Lower lobe of right lung (tissue), 2 donors: ENCODE measurements at places on chromosomes 3 and 15. TPM values are rescaled to one million over a fixed set of nuclear protein-coding genes. Genes with fewer than 3 reads are reported as not detected.

DNA sequence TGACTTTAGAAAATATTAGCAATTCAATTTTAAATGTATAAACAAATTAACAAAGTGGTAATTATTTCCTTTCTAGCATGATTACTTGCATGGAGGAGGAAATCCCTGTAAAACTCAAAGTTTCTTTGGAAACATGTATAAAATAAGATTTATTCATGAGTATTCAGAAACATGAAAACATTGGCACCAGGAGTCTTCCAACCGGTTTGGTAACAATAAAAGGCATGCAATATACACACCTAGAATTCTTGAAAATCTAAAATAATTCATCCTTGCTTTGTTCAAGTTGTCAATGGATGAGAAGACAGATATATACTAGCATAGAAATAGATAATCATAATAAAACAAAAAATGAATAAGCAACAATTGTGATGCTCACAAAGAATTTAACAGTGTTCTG, 76.4 kb downstream of the ZPLD1 start:
- no peak overlapping the region for H3K27ac ChIP-seq
- no peak overlapping the region for H3K4me3 ChIP-seq
- H3K36me3 ChIP-seq, result no peaks in the 10 kb centered on the region
- no peaks in the 10 kb centered on the region for H3K4me1 ChIP-seq

- peak overlapping the region; percentile 59 for H3K27ac ChIP-seq
- no peak overlapping the region for H3K4me3 ChIP-seq
- DNase-seq, result no peak
These were observed 241.0 kb downstream of the ATP8B4 start for GRCh38 chr15:49877873-49878521.

DNA sequence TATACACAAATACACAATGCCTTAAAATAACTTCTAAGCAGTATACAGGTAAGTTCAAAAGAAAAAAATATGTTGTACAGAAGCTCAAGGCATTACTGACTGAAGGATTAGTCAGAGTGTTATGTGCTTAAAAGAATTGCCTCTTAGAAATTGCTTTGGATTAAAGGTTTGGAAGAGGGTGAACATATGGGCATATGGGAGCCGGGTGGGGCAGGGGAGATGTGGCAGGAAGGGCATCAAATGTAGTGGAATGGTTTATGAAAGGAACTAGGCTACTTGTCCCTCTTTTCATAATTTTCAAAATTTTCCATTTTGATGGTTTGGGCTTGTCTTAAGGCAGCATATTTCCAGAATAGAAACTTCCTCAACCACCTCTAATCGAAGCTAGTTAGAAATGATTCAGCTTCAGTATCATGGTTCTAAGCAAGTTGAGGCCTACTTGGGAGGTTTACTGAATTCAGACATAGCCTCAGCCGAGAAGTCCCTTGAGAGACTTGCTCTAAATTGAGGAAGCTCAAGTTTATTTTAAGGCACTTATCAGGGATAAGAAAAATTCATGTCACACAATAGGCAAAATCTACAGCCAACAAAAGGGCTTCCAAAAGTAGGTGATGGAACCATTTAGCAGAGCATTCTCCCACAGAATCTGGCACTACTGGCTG, 10.1 kb upstream of the GOLGB1 start:
- no peak overlapping the region for H3K27ac ChIP-seq
- H3K27me3 ChIP-seq, result no peaks in the 10 kb centered on the region
- no peaks in the 10 kb centered on the region for H3K36me3 ChIP-seq
- H3K4me1 ChIP-seq, result no peaks in the 10 kb centered on the region

DNA sequence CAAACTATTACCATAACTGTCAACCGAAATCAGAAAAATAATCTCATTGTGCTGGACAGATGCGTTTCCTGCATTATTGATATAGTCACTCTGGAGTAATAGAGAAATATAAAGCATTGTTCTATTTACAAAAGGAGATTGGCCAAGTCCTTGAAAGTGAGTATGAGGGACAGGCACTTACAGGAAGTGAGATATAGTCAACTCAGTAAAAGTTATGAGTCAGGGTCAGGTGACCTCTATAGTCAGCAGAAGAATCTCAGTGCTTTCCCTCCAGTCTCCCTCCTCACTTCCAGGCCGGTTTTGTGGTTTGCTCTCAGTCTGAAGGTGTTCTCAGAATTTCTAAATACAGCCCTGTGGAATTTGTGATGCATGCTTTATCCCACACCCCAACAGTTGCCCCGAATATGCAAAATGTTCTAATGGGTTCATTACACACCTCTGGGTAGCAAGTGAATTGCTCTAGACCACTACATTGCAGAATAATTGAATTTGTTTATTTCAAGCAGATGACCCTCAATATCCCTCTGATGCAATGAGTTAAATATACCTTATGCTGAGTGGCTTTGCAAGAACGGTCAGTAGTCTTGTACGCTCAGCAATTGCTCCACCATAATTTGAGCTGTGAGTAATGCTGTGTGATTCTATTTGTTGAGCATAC, 787.7 kb downstream of the MCTP2 start:
- H3K4me1 ChIP-seq, result peaks cover 11% of the 10 kb centered on the region
- DNase-seq, result no peak
- H3K27ac ChIP-seq, result no peak overlapping the region
- H3K36me3 ChIP-seq, result no peaks in the 10 kb centered on the region

DNA sequence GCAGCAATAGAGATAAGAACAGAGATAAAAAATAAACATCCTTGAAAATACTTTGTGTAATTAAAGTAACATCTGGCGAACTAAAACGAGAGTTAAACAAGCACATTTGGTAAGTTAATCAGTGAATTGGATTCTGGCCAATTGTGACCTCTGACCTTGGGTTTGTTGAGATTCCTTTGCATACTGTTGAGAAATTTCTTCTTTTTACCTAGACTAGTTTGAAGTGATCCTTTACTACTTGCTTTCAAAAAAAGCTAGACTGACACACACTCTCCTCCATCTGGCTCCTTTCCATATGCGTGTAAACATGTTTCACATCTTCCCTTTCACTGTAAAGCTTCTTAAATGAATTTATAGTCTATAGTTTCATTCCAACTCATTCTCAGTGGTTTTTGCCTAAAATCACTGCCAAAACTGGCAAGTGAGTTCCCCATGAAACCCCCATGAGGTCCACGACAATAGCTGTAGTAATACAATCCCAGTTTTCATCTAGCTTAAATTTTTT, 17.3 kb upstream of the GBE1 start:
- no peak overlapping the region for H3K27ac ChIP-seq
- peaks cover 12% of the 10 kb centered on the region for H3K4me1 ChIP-seq
- no peaks in the 10 kb centered on the region for H3K36me3 ChIP-seq
- no peaks in the 10 kb centered on the region for H3K27me3 ChIP-seq
- H3K4me3 ChIP-seq, result no peak overlapping the region
- no peak for DNase-seq

DNA sequence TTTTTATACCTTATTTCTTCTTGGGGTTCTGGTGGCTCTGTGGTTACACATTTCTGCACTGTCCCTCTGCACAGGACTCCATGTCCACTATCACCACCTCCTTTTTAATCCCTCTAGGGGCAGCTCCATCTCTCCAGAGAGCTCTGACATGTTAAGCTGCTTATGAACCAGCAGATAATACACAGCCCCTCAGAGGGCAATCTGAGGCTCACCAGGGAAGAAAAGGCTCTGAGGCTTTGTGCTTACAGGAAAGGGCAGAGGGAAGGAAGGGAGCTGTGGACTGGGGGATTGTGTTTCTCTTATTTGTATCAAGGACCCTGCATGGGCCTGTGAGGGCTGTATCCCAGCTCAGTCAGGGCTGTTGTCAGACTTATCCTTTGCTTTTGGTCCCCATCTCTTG, 164.5 kb downstream of the EPHB1 start:
- H3K27ac ChIP-seq, result no peak overlapping the region
- H3K4me1 ChIP-seq, result no peaks in the 10 kb centered on the region
- H3K4me3 ChIP-seq, result no peak overlapping the region

The CISH gene
- total RNA-seq, result 48.8 TPM

The STXBP5L gene
- total RNA-seq, result not detected

The SAMD7 gene
- total RNA-seq, result not detected
